ENCODE measurements at places on chromosomes 12 and 14.

DNA sequence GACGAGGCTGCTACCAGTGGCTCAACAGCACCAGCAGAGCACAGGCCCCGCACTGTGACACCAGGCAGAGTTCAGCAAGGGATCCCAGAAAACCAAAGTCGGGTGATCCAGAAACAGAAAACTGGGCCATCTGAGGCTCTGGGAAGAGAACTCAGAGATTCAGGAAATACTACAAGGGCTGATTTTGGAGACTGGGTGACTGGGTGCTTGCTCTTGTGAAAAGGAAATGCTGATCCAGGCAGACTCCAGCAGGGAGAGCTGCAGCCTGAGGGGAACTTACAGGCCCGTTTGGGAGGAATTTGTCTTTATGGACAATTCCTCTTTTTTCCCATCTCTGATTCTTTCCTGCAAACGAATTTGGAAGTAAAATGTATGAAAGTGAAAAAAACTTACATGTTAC is 28.2 kb downstream of the FOXN3 start:
- peak; percentile 12 for DNase-seq

DNA sequence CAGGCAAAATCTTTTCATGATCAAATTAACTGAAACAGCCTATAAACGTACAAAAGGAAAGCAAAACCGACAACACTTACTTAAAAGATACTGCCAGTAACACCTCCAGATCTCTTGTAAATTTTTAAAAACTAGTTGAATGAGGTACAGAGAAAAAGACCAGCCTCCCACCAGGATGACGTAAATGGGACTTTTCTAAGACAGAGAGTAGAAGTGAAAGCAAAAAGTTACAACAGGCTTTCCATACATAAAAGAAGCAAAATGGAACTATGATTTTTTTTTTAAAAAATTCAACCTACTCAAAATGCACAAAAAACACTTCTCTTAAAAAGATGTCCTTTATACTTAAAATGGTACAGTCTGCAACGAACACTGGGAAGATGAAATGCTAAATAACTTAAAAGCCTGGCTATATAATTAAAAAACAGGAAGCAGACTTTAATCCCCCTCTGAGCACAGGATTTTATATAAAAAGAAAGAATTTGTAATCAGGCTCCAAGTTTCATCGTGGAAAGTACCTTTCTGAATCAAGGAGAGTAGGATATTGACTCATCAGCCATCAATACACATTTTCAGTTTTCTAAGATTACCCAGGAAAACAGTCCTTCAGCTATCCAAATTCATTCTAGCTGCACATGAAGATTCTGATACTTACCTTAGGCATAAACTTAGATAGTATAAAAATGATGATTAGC is 14.2 kb upstream of the MYO1A start:
- DNase-seq: no peak

- DNase-seq: no peak
Measured at GRCh38 chr12:104906695-104907094, 51.4 kb downstream of the SLC41A2 start.

GRCh38 chr14:57486767-57487379 is 6.8 kb downstream of the CCDC198 start:
- DNase-seq: peak; percentile 42

GRCh38 chr12:123807670-123808069 is 45.6 kb downstream of the DNAH10 start:
- peak; percentile 8 for DNase-seq

DNA sequence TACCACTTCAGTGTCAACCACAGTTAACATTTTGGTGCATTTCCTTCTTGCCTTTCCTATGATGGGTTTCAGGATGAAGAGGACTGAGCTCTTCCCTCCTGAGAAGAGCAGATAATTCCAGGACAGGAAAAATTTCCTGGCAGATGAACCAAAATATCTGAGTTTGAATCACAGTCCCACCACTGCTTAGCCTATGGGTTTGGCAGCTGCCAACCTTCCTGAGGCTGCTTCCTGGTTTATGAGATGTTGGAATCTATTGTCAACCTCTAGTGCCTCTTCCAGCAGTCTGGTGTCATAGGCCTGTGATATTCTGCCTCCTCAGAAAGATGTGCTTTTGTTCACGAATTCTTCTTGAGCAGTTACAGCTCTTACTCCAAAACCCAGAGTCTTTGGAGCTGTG is 197.4 kb upstream of the FRMD6 start:
- DNase-seq: no peak

- DNase-seq: peak; percentile 10
Measured at GRCh38 chr12:24226745-24227350, 277.4 kb upstream of the SOX5 start.

DNA sequence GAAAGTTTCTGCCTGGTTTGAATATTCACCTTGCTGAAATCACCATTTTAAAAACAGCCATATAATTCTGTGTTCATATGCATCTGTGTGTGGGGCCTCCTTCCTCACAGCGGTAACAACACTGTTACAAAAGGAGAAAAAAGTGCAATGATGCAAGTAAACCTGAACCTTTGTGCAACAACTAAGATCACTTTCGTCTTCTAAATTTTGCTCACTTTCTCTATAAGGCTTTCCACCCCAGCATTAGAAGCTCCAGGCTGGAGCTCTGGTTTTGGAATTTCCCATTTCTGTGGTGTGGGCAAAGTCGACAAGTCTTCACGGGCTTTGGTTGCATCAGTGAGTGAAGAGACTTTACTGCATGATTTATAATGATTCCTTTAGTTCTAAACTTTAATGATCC is 18.4 kb downstream of the FGD6 start:
- DNase-seq: no peak

- DNase-seq: peak; percentile 69
Measured at GRCh38 chr14:33475623-33476022, 475.3 kb downstream of the EGLN3 start.

DNA sequence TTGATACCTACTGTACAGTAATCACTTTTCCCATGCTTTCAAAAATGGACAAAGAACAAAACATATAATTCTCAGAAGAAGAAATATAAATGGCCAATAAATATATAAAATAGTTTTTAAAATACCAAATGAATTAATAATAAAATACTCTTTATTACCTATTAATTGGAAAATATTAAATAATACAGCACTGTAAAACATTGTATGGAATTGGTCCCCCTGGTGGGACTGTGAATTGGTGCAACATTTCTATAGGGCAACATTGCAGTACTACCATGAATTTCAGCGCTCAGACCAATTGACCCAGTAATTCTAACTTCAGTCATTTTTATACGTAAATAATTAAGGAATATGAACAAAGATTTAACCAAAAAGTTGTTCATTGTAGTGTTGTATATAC is 162.6 kb downstream of the PELI2 start:
- DNase-seq: no peak

DNA sequence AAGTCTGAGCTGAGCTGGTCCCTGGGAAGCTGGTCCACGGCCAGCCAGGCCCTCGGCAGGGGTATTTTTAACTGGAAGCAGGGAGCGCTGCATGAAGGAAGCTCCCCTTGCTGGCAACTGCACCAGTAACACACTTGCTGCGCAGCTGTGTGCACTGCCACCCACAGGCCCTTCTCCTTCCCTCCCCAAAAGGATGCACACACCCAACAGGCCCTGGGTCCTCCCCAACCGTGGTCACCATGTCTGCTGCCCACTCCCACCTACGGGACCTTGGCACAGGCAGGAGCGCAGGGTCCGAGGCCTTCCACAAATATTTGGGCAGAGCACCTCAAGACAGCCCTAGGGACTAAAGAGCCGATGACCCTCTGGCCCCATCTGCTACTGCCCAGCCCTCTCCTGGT is 157.0 kb upstream of the PRMT8 start:
- DNase-seq: no peak

DNA sequence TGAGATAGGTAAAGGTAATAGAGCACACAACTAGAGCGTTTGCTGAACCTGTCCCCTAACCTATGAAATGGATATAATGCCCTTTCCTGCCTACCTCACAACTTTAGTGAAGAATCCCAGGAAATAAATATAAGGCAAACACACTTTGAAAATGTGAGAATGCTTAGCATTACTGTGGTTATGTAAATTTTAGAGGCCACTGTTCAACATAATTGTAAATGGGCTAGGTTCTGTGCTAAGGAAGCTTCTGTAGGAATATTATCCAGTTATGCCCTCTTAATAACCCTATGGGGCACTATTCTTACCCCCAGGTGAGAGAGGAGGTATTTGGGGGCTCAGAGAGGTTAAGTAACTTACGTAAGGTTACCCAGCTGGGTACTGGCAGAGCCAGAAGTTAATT is 92.5 kb upstream of the TMEM233 start:
- no peak for DNase-seq

DNA sequence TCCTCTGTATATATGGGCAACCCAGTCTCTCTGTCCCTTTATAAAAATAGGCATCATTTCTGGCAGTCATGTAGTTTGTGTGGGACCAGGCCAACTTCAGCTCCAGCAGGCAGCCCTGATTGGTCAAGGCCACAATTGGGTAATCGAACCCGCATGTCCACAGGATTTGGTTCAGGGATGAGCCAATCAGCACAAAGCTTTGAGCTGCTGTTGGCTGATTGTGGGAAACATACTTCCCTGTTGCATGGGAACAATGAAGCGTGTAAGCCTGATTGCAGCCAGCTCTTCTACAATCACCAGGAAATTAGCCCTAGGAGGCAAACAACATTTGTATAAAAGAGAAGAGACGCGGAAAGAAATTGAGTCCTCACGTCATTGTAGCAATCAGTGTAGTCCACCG is 328.6 kb downstream of the PCNX1 start:
- DNase-seq: no peak

DNA sequence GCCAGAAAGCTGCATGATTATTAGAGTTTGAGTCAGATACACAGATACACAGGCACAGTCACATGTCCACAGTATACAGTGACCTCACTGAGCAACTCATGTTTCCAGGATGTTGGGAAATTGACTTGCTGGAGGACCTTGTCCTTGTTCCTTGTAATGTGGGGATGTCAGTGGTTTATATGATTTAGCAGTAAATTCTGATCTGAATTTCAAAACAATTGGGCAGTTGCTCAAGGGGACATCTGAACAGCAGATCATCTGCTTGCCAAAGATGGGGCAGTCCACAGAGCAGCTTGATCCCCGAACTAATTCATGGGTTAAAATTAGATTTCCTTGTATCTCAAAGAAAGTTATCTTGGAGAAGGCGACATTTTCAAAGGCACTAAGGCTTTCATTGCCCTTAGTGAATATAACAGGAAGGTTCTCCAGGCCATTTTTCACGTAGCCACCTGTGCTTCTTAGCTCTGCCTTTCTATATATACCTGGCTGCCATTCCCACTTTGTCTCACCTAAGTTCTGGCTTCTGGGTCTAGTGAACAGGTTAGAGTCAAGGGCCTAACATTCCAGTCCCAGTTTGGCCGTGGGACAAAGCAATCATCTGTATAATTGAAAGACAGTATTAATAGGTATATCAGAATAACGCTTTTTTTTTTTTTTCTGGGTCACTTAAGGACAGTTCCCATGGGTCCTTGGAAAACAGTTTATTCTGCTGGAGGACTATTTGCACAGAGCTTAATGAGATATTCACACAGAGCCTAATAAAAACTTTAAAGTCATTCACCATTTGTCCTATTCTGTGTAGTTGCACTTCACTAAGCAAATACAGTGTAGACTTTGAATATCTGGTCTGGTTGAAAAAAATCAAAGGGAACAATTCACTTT is 64.9 kb upstream of the STRN3 start:
- DNase-seq: peak; percentile 84

DNA sequence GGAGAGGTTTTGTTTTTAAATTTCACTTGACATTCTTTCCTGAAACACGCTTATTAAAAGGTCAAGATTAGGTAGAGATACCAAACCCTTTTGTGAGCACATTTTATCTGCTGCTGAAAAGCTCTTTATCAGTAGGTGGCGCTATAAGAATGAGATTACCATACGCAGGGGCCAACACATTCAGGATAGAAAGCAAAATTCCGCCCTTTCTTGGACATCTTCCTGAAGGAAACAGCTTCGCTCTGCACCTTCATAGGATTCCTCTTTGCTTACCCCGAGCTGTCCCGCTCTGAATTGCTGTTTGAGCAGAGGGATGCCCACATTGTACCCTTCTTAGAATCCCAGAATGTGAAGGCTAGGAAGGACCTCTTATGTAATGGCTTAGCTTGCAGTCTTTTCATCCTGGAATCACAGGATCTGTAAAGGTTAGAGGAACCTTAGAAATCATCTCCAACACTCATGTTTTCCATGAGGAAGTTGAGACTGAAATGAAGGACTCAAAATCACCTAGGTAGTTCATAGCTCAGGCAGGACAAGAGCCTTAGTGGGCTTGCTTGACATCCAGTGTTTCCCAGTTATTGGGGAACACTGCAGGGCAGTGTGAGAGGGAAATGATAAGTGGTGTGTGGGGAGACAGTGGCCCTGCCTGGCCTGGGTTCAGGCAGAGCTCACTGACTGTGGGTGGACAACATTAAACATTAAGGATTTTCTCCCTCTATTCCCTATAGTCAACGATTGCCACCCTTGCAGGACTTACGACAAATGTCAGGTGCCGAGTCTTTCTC is 38.7 kb upstream of the CRY1 start:
- DNase-seq: peak; percentile 66

- peak; percentile 23 for DNase-seq
Measured at GRCh38 chr12:49825971-49826421, 2.2 kb downstream of the NCKAP5L start.

DNA sequence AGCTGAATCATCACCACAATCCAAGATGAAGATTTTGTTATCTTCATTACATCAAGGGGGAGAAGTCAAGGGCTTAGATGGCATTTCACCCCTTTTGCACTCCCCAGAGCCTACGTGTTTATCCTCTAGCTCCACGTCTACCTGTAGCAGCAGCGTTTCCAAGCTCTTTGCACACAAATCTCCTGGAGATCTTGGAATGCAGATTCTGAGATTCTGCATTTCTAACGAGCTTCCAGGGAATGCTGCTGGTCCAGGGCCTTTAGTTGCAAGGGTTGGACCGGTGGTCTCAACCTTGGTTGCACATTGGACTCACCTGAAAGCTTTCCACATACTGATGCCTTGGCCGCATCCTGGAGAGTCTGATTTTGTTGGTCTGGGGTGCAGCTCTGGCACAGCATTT is 49.5 kb upstream of the STON2 start:
- no peak for DNase-seq

DNA sequence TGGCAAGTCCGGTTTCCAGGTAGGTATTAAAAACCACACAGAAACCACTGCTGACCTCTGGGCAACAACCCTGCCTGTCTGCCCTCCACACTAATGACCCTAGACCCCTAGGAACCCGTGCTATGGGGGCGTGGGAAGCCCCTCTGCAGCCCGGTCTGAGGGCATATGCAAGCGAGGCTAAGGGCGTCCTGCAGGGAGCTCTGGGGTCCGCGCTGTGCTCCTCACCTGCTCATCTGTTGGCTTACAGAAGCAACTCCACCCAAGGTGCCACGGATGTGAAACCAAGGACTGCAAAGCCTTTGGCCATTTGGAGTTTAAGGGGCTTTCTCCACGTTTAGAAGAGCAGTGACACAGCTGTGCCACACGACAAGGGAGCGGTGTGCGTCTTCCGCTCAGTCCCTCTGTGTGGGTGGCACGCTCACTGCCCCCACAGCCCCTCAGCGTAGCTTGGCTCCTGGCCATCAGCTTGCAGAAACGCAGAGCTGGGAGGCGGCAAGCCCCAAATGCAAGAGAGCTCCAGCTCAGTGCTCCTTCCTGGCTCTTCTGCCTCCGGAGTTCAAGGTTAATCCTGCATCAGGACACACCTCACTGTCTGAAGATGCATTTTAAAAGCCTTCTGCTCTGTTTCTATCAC is 18.4 kb downstream of the AMN start:
- DNase-seq: no peak

- no peak for DNase-seq
Measured at GRCh38 chr12:110717037-110717436, 25.7 kb downstream of the PPP1CC start.

GRCh38 chr12:27221625-27222387 is 22.3 kb upstream of the STK38L start:
- DNase-seq: no peak

GRCh38 chr12:43968736-43969135 is 132.9 kb downstream of the TMEM117 start:
- DNase-seq: no peak
